ENCODE measurements at places on chromosomes 16 and 17. TPM values are rescaled to one million over a fixed set of nuclear protein-coding genes. Genes with fewer than 3 reads are reported as not detected.

- DNase-seq, result no peak
These were observed 7.7 kb upstream of the TBKBP1 start for GRCh38 chr17:47686276-47686635.

The GLTPD2 gene
- total RNA-seq, result not detected

DNA sequence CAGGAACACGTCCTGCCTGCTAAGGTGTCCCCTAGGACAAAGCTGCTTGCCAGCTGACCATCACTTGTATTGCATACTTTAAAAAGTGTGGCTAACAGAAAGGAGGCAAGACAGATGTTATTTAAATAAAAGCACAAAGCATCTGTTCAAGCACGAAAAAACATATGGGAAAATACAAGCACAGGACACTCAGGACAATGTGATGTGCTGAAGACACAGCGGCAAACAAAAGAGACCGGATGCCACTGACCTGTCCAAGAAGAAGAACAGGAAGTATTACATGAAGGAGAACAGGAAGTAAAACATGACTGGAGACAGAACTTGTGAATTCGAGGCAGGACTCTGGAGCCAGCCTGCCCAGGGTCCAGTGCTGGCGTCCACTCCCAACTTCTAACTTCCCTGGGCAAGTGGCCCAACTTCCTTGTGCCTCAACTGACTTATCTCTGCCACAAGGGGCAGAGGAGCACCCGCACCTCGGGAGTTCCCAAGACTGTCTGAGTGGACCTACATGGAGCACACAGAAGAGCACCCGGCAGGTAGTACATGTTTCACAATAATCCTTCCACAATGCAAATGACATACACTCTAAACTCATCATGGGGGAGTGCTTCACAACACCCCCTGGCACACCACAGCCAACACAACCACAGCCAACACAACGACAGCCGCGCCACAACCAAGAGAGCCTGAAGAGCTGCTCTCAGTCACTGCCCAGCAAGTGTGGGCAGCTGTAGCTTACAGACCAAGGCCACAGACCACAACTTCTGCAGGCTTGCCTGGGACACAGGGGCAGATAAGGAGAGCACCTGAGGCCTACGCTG is 36.6 kb downstream of the ANKRD11 start:
- DNase-seq, result no peak

The LPO gene
- not detected for total RNA-seq

DNA sequence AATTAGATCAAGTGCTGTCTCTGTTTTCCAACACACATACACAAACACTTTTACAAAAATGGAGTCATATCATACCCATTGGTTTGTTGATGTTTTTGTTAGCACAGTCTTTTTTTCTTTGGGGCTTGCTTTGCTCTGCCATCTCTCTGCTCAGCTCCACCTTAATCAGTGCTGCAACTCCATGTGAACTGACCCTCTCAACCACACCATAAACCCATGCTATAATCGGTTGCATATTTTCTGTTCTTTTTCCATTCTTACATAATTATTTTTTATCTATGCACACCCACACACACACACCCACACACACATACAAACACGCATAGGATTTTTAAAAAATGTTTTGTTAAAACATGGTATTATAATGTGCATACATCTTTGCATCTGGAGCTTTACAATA is 91.0 kb upstream of the CDH13 start:
- DNase-seq, result no peak

Data from activated CD8-positive, alpha-beta T cell treated with anti-CD3 and anti-CD28 coated beads, Interleukin-2, amount 10 ng/mL, durations not matched to agents 7 days and 5 days (primary cell).